MM.1S (cell line): ENCODE measurements at places on chromosomes 1 and 21.

- DNase-seq = no peak
Observed at GRCh38 chr1:20634594-20635084, 1.4 kb downstream of the PINK1 start.

- DNase-seq = no peak
Observed at GRCh38 chr1:41936107-41936506, 17.4 kb upstream of the HIVEP3 start.

DNA sequence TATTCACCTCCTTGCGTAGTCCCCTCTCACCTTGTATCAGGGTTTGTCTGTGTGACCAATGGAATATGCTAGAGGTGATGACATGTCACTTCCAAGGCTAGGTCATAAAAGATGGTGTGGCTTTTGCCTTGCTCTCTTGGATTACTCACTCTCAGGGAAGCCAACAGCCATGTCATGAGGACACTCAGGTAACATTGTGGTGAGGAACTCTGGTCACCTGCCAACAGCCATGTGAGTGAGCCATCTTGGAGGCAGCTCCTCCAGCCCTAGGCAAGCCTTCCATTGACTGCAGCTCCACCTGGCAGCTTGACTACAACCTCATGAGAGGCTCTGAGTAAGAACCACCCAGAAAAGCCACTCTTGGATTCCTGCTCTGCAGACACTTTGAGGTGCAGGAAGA lies 11.0 kb upstream of the HEYL start:
- no peak for DNase-seq

GRCh38 chr1:98292994-98293393 lies 368.5 kb upstream of the SNX7 start:
- no peak for DNase-seq
